Suprapubic skin (tissue), 4 donors: ENCODE measurements at places on chromosomes 7 and 10.

DNA sequence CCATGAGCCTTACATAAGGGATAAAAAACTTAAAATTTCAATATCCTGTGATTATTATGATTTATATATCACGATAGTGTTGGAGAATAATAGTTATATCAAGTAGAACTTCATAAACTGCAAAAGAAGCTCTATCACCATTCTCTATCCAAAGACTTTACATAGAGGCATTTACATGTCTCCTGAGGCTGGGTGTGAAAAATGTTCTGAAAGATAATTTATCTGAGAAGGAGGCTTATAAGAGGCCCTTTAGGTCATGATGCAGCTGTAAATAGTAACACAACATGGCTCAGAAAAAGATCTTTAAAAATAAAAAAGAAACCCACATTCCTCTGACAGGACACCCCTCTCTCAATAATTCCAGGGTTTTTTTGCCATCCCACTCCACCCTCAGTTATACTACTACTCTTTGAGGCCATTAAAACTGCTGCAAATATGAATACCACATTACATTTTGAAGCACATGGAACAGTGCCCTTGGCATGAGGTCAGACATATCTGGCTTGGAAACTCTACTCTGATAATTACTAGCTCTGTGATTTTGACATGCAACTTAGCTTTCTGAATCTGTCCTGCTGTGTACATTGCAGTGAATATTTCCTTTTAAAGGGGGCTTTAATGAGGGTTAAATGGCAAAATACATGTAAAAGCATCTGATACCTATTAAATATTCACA is 55.5 kb downstream of the SLC16A12 start:
- no peak for DNase-seq

- no peak for DNase-seq
Observed at GRCh38 chr10:65952086-65952485, 973.8 kb upstream of the LRRTM3 start.

DNA sequence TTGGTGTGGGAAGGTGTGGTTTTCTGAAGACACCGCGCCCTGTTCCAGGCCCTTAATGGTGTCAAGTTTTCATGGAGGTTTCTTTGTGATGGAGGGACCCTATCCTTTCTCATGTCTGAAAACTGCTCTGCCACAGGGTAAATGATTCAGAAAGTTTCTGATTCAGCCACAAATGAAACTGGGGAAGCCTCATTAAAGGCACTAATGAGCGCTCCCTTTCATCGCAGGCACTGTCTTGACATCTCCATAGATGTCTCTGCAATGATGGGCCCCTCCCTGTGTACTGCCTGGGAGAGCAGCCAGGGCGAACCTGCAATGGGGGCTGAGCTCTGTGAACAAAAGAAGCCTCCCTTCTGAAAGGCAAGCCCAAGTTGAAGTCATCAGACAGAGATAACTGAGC is 355.3 kb downstream of the PRPF18 start:
- no peak for DNase-seq

DNA sequence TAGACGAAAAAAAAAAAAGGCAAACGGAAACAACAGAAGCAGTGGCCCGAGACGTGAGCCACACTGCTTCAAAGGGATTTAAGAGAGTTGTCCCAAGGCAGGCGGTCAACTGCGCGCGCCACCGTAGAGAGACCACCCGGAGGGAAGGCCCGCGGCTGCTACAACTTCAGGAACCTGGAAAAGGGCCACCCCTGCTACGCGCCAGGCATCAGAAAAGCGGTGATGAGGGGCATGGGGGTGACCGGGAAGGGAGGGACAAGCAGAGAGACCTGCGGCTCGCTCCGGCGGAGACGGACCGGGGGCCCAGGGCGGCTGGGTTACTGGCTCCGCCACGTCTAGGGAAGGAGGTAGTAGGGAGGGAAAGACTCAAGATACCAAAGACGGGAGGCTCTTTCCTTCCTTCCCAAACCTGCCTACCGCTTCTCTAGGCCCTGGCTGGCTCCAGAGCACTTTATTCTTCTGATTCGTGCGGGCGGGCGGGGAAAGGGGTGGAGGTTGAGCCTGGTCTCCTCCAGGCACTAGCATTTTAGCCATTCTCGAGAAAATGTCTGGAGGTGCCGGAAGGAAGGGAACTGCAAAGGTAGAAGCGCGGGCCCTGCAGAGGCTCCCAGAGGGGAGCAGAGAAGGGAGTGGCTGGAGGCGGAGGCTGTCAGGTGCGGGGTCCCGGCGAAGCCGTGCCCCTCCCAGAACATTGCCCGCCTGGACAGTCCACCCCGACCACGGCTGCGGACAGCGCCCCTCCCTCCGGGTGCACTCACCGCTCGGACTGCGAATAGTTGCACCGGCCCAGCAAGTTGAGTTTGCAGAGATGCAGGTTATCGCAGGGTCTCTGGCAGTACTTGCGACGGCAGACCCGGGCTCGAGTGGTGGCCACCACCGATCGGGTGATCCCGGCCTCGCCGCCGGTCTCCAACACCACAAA is 993 bp downstream of the ZC3HAV1 start:
- DNase-seq, result peak; percentile 69

DNA sequence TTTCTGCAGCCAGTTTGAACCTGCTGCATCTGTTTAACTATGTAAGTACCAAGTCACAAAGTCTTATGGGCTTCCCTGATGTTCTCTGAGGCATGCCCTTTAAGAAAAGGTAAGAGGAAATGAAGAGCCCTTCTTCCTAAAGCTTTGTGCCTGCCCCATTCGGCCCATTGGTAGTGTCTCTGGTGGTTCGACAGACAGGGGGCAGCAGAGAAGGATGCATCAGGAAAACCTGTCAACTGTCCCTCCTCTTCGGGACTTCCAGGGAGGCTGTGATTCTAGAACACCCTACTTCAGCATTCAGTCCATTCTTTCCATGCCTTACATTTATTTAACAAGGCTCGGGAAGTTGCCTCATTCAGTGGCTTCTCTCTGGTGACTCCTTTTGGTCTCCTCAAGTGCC is 1.9 kb upstream of the SFRP4 start:
- no peak for DNase-seq

GRCh38 chr7:151941009-151941408 is 15.2 kb upstream of the GALNTL5 start:
- no peak for DNase-seq
